Hippocampal formation (tissue), 2 donors: ENCODE measurements at places on chromosomes 5 and 9.

DNA sequence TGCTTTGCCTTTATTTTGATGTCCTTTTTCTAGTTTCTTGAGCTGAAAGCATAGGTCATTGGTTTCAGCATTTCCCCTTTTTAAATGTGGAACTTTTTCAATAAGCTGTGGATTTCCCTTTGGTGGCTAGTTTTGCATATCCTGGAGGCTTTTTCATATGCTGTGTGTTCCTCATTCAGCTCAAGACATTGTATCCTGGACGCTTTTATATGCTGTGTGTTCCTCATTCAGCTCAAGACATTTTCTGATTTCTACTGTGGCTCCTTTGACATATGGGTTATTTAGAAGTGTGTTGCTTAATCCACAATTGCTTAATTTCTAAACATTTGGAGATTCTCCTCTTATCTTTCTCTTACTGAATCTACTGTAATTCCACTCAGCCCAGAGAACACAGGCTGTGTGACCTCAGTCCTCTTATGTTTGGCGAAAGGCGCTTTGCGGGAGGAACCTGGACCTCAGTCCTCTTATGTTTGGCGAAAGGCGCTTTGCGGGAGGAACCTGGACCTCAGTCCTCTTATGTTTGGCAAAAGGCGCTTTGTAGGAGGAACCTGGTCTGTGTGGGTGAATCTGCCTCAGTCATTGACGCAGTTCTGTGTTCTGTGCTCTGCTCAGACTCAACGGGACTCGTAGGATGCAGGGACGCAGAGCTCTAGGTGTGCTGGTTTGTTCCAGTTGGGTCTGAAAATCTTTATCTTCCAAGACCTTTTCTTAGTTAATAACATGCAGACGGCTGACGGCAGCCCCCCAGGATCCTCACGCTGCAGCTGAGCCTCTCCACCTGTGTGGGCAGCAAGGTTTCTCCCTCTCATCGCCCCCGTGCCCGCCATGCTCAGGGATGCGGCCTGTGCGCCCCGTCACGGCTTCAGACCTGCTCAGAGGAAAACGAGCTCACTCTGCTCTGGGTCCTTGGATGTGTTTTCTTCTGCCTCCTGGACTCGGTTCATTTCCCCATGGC lies 6.0 kb upstream of the SLC9A3 start:
- no peak for DNase-seq

GRCh38 chr5:393846-394275 lies 49.1 kb upstream of the EXOC3 start:
- no peak for DNase-seq

DNA sequence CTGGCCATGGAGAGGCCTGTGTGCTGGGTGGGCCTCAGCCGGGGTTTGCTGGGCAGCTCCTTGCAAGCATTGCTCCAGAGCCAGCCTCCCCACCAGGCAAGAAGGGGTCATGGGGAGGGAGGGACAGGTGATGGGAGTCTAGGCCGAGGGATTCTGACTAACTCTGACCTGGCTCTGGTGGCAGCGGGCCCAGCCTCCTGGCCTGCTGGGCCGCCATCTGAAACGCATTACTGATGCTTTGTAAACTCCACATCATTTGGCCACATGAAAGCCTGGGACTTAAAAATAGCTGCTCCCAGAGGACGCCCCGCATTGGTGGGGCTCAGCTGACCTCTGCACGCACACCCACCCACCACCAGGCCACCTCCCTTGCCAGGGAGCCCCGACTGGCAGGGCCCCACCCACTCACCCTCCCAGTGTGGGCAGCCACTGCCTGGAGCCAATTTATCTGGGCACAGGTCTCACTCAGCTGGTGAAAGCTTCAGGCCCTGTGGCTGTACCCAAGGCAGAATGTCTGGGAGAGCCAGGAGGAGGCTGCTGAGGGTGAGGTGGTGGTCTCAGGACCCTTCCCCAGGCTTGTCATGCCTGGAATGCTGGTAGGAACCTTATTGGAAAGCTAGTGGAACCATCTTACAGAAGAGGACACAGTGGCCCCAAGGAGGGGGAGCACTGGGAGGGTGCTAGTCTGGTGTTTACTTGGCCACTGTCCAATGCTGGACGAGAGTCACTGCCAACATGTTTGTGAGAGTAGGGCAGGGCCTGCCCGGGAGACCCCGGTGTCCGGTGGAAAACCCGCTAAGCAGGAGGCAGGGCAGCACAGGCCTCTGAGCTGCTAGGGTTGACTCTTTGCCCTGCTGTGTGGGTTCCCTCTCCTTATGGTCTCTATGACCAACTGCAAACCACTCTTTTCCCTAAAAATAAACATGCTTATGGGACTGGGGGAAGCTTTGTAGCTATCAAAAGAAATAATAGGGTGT lies 10.8 kb downstream of the TCF7 start:
- no peak for DNase-seq

DNA sequence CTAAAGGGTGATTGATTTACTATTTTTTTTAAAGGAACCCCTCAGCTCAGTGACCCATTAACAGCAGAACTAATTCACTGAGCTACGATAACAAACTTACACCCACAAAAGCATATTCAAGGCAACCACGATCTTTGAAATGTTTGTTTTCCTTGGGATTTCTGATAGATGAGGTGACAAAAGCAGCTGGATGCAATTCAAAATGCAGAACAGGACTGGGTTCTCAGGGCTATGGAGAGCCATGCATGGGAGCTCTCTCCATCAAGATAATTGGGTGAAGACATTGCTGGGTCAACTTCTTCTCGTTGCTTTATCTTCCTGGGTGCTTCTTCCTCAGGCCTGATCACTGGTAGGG lies 60.1 kb downstream of the PAPPA start:
- no peak for DNase-seq

DNA sequence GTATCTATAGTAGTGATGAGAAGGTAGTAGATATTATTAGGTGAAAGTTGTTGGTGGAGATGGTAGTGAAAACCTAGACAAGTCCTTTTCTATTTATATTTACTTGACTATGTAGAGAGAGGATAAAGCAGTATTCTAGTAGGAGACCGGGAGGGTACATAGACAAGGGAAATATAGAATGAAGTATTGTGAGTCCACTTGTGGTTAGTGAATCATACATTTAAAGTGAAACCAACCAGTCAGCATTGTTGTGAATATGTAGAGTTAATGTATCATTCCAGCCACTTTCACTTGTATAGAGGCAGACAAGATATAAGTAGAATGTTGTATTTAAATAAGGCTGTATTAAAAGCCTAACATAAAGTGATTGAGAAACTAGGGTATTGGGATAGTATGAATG lies 1711.3 kb upstream of the ACO1 start:
- DNase-seq: no peak

DNA sequence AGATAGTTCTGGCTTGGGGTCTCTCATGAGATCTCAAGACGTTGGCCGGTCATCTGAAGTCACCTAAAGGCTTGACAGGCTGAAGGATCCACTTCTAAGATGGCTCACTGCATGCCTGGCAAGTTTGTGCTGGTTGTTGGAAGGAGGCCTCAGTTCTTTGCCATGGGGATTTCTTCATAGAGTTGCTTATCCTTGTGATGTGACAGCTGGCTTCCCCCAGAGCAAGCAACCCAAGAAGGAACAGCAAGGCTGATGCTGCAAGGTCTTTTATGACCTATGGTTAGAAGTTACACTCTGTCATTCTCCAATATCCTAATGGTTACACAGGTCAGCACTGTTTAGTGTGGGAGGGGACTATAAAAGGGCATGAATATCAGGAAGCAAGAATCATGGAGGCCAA lies 20.7 kb upstream of the GRPEL2 start:
- no peak for DNase-seq

DNA sequence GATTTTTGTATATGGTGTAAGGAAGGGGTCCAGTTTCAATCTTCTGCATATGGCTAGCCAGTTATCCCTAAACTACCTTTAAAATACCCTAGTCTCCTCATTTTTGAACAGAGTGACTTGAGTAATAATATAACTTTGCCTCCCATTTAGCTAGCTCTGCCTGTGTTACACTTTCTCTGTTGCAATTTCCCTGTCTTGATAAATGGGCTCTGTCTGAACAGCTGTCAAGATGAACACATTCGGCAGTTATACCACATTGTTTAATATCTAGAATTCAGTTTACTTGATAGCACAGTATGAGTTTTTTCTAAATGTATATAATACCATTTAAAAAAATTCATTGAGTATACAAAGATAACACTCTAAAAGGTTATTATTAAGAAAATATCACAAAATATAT lies 562.9 kb upstream of the FTMT start:
- DNase-seq: no peak

GRCh38 chr5:17443333-17444130 lies 54.5 kb upstream of the TAF11L2 start:
- DNase-seq: no peak

- DNase-seq: no peak
Observed at GRCh38 chr5:114101153-114101552, 260.7 kb upstream of the KCNN2 start.

DNA sequence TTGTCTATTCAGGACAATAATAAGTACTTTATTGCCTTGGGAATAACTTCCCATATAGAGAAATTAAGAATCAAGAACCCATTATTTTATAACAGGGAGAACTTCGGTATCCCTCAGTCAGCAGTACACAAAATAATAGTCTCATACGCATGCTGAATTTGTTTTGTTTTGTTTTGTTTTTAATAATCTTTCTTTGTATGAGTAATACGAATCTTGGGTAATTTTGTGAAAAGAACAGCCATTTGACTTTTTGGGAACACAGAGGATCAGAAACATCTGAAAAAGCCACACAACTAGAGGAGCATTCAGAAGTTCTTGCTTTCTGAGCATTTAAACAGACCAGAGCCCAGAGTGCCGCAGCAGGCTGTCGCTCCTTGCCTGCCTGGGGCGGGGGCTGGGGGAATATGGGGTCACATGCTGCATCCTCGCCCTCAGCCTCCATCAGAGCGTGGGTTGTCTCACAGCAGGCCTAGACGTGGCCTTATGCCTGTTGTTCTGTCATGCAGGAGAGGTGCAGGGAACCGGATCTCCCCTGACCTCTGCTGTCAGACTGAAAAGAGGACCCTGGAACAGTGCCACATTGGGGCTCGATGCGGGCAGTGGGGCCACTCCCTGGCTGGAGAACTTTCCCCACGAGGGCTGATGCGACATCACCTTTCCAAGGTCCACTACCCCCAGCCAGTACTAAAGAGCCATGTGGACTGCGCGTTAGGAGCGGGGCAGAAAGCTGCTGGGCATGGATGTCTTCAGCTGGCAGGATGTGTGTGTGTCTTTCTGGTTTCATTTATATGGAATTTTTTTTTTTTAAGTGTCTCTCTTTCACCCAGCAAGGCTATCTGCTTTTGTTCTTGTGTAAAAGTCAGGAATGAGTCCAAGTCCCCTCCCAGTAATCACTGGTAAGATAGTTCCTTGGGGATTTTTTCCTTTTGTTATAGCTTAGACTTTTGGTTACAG lies 133.4 kb upstream of the OTULINL start:
- DNase-seq: no peak

DNA sequence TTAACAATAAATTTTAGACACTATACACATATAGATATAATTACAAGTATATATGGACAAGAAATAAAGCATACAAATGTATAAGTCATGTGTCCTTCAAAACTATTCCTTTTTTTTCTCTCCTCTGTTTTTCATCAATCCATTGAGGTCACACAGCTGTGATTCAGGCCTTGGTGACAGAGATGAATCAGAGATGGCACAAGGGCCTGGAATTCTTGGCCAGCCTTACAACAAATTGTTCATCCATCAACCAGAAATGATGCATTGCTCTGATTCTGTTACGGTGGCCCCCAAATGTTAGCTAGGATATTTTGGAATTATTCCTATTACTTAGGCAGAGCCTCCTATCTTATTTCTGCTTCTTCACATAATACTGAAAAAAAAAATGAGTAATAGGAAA lies 108.7 kb upstream of the MPDZ start:
- no peak for DNase-seq

- DNase-seq: no peak
Observed at GRCh38 chr5:57325678-57326397, 152.0 kb downstream of the GPBP1 start.
